A549 treated with Mapracorat at 1 μM for 4 hours (cell line): ENCODE measurements at places on chromosomes 4 and X. TPM values are rescaled to one million over a fixed set of nuclear protein-coding genes. Genes with fewer than 3 reads are reported as not detected.

Gene TRPC3
- total RNA-seq = 0.06 to 0.12 TPM (median 0.07 TPM) in 3 of 5 replicates, not detected in the others

Gene STARD8
- total RNA-seq = 1.1 to 2.3 TPM (median 1.7 TPM) in 5 replicates

Gene RBMXL3
- not detected in 5 replicates for total RNA-seq

Gene KIAA1210
- total RNA-seq = not detected in 5 replicates

Gene IDH3G
- 60.5 to 64.9 TPM (median 61.8 TPM) in 5 replicates for total RNA-seq

Gene DCAF8L2
- not detected in 5 replicates for total RNA-seq

Gene CRLF2
- 0.69 to 1.1 TPM (median 0.77 TPM) in 5 replicates for total RNA-seq

Gene SGMS2
- total RNA-seq = 19.3 to 36.2 TPM (median 28.8 TPM) in 5 replicates

Gene LNX1
- 0.03 to 0.04 TPM in 2 of 5 replicates, not detected in the others for total RNA-seq

Gene TEX13C
- total RNA-seq = not detected in 5 replicates

Gene RRH
- 0.08 to 0.17 TPM (median 0.12 TPM) in 3 of 5 replicates, not detected in the others for total RNA-seq

Gene ARHGEF6
- total RNA-seq = 0.05 to 0.27 TPM (median 0.11 TPM) in 5 replicates

Gene GRIA2
- total RNA-seq = not detected in 5 replicates

Gene ANOS1
- total RNA-seq = 0.02 to 0.20 TPM (median 0.08 TPM) in 4 of 5 replicates, not detected in the other

Gene RENBP
- total RNA-seq = 0.19 TPM in 2 of 5 replicates, not detected in the others

Gene NAP1L3
- total RNA-seq = 0.26 to 0.64 TPM (median 0.31 TPM) in 5 replicates
